Omental fat pad (tissue), 4 donors: ENCODE measurements at places on chromosomes 13 and 19. TPM values are rescaled to one million over a fixed set of nuclear protein-coding genes. Genes with fewer than 3 reads are reported as not detected.

The SHISA7 gene
- not detected for total RNA-seq

The PGLYRP1 gene
- total RNA-seq, result not detected

The DAND5 gene
- total RNA-seq, result 0.56 TPM

The PRR22 gene
- total RNA-seq, result 0.84 TPM

The CPB2 gene
- total RNA-seq, result not detected
